ENCODE measurements at places on chromosomes 11 and 22.

- DNase-seq, result no peak
These were observed 685.9 kb downstream of the BRD1 start for GRCh38 chr22:49141761-49142160.

DNA sequence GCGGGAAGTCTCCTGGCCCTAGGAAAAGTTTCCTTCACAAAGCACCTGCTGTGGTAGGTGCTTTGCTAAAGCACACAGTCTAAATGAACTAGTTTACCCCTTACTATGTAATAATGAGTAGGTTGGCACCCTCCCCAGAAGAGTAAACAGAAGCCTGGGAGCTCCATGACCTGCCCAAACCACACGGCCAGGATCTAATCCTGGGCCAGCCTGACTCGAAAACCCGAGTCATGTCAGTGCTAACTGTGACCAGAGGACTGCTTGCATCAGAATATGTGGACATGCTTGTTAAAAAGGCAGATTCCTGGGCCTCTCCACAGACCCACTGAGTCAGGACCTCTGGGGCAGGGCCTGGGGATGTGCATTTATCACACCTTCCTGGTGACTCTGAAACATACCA is 67.7 kb downstream of the PANX1 start:
- no peak for DNase-seq

DNA sequence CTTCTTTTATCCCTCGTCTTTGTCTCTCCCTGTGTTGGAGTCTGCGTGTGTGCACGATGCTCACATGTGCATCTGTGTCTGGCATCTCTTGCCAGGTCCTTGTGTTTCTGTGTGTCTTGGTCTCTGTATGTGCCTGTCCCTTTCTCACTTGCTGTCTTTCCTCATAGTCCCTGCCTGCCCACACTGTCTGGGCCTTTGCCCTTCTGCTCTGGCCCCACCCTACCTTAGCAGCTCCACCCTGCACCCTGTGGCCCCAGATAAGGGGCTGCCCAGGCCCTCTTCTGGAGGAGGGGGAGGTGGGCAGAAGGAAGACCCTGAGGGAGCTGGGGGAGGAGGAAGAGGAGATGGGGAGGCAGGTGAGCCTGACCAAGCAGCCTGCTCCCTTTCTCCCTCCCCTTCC is 2.8 kb downstream of the EHBP1L1 start:
- DNase-seq, result no peak

DNA sequence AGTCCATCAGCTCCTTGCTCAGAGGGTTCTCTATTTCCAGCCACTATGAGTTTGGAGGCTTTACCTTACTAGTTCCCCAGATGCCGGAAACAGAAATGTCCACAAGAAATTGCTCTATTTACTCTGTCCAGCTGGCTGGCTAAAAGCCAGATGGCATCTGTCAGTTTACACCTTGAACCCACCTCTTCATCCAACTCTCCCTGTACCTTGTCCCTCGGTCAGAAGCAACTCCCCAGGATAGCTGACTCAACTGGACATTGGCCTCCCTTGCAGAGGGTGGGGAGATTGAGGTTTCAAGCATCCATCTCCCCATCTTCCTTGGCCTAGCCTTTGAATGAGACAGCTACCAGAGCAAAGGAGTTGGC is 1.7 kb downstream of the C2CD2L start:
- DNase-seq, result no peak

GRCh38 chr11:107266455-107266854 is 191.2 kb downstream of the CWF19L2 start:
- no peak for DNase-seq

GRCh38 chr11:45042560-45042959 is 91.9 kb upstream of the TP53I11 start:
- DNase-seq, result no peak

DNA sequence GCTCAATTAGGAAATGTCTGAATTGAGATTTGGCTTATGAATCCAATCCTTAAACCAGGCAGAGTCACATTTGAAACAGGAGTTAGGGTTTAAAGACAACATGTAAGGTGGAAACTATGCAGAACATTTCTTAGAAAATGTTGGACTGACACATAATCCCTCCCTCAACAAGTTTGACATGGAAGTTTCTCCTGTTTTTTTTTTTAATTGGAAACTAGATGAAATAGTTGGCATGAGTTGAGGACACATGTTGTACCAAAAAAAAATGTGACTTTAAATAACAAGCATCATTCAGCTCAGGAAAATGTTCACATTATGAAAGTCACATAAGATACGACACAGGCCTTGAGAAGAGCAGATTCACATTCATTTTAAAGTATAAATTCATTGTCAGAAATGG is 154.9 kb upstream of the DDI1 start:
- no peak for DNase-seq

Measured in SHP77 treated with DMSO at 0.1 percent for 48 hours (cell line).